ENCODE measurements at places on chromosomes 1 and 21.

- no peak for DNase-seq
Observed at GRCh38 chr1:29120367-29120766, 3.3 kb downstream of the TMEM200B start.

DNA sequence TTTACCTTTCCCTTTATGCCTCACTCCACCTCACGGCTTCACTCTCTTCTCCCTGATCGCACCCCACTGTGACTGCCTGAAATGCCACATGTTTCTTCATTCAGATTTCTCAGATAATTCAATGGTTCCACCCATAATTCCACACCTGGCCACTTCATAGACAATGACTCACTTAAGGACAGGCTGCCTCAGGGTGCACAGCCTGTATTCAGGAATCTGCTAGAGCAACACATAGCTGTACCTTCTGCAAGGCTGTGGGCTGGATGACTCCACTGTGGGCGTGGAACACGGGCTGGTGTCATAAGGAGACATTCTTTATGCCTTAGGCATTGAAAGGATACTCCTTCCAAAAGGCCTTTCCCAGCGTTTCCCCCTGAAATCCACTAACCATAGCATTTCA, 36.1 kb downstream of the L1TD1 start:
- DNase-seq: no peak

- no peak for DNase-seq
Observed at GRCh38 chr1:170049176-170049800, 25.2 kb downstream of the KIFAP3 start.

DNA sequence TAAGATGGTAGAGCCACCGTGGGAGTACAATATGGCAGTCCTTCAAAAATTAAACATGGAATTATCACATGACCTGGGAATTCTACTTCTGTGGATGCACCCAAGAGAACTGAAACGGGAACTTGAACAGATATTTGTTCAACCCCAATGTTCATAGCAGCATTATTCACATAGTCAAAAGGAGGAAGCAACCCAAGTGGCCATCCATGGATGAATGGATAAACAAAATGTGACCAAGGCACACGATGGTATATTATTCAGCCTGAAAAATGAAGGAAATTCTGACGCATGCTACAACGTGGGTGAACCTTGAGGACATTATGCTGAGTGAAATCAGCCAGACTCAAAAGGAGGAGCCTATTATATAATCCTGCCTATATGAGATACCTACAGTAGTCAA, 22.8 kb upstream of the LAPTM5 start:
- DNase-seq: no peak

DNA sequence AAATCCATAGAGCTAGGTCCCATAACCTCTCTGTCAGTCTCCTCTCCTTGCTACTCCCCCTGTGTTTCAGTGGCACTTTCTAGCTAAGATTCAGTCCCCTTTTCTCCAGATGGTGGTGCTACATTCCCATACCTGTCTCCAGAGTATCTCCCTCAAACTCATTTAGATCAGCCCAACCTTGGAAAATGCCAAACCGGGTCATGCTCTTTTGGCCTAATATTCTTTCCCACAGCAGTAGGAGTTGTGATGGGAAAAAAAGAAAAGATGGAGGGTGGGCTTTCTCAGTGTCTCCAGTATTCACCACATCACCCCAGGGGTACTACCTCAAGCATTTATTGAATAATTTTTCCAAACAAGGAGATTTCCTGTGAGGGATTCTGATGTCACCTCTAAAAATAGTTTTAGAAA, 3.2 kb upstream of the RXFP4 start:
- peak; percentile 34 for DNase-seq

DNA sequence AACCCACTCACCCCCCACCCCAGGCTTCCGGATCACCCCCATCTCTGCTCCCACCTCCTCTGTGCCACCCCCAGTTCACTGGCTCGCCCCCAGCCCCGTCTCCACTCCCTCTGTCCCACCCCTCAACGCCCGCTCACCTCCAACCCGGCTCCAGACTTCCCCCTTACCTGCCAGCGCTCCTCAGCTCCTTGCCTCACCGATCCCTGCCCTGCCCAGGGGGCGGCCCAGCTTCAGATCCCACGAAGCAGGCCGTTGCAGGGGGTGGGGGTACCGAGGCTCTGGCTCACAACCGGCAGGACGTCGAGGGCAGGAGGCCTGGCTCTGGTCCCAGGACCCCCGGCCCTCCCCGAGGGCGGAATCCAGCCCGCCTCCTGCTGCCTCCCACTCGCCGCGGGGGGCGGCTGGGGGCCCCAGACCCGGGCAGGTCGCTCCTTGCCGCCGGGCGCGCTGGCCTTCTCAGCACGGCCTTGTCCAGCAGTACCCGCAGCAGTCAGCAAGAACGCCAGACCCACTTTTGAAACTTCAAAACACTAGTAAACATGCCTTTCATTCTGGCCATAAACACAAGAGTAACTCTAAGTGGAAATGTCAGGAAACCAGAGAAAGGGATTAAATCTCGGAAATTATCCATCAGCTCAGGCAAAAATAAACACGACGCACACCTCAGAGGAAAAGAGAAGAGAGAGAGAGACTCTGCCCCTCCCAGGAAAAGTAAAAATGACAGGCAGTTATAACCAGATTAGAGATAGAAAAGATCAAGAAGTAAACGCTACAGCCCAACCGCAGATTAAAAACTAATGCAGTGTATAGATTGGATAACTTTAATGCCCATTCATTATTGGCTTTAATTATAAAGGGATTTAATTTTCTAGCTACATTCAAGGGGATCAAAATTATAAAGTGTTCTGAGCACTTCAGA, 1.0 kb upstream of the FAM89A start:
- peak; percentile 65 for DNase-seq

DNA sequence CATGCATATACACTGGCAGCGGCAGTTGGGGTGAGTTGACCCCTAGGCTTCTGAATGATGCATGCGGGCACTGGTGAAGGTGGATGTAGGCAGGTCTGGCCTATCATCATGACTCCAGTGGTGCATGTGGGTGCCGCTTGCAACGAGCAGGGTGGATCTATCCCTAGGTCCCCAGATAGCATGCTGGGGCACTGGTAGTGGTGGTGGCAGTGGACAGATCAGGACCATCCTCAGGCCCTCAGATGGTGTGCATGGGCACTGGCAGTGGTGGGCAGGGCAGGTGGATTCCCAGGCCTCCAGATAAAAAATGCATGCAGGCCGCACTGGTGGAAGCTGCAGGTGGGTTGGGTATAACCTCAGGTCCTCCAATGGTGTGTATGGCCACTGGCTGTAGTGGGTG, 52.4 kb downstream of the CATSPERE start:
- no peak for DNase-seq

GRCh38 chr1:184433956-184434502, 47.2 kb downstream of the C1orf21 start:
- no peak for DNase-seq

GRCh38 chr1:5734414-5734813, 257.8 kb downstream of the NPHP4 start:
- no peak for DNase-seq

- no peak for DNase-seq
Observed at GRCh38 chr21:44295163-44295573, 4.7 kb upstream of the PFKL start.

DNA sequence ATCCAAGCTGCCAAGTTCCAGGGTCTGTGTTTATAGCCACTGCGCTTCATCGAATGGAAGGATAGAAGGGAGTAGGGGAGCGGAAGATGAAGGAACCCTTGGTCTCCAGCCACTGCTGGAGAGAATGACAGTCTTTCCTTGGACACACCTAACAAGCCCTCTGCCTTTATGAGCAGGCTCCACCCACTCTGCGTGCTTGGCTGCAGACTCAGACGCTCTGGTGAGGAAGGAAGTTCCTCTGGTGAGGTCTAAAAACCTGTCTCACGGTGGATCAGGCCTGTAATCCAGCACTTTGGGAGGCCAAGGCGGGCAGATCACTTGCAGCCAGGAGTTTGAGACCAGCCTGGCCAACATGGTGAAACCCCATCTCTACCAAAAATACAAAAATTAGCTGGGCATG, 55.4 kb downstream of the MATN1 start:
- DNase-seq: no peak

DNA sequence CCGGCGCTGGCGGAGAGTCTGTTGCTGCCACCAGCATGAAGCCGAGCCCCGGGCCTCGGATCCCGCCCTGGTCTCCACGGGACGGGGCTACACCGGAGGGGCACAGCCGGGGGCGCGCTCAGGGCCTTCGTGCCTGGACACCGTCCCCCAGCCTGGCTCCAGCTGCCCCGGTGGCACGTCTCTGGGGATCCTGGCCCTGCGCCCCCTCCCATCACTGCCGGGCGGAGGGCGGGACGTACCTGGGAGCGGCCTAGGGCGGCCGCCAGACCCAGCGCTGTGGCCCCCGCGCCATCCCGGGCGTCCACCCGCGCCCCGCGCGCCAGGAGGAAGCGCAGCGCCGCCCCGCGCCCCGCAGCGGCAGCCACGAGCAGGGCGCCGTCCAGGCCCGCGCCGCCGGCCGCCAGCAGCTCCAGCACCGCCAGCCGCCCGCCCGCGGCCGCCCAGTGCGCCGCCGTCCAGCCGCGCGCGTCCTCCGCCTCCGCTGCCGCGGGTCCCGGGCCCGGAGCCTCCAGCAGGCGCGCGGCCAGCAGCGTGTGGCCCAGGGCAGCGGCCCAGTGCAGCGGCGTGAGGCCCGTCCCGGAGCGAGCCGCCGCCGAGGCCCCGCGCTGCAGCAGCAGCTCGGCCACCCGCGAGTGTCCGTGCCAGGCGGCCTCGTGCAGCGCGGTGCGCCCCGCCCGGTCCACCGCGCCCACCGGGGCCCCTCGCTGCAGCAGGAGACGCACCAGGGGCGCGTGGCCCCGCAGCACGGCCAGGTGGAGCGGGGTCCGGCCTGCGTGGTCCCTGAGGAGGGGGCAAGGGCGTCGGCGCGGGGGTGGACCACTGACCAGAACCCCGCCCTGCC, 1.0 kb downstream of the ANKRD65 start:
- peak; percentile 68 for DNase-seq

DNA sequence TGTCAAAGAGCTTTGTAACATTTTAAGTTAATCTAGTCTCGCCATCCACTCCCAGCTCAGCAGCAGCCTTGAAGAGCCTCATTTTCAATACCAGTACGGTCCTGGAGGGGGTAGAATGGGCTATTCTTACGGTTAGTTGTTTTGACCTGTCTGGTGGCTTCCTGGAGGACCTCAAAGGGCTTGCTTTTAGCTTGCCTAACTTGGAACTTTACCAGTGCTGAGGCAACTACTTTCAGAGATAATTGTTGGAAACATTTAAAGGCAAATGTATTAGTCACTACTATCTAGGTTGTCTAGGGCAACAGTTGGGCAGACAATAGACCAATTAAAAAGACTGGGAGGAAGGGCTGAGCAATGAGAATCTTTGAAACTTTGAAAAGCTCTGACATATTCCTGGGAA, 56.0 kb downstream of the TTLL7 start:
- no peak for DNase-seq

DNA sequence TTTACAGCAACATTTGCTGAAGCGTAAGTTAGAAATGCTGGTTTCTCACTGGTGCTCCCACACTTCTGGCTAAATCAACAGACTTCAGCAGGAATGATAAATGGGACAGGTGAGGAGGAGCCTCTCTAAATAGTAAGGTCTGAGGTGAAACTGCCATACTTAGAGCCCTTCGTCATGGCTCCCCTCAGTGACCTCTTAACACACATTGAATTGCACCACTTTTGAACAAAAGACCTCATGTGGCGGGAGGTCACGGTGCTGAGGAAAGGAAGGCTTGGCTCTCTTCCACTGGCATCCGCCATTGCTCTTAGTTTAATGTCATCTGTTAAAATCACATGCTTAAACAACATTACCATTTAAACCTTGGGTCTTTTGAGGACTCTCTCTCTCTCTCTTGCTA, 3.4 kb downstream of the MAP3K7CL start:
- DNase-seq: no peak

DNA sequence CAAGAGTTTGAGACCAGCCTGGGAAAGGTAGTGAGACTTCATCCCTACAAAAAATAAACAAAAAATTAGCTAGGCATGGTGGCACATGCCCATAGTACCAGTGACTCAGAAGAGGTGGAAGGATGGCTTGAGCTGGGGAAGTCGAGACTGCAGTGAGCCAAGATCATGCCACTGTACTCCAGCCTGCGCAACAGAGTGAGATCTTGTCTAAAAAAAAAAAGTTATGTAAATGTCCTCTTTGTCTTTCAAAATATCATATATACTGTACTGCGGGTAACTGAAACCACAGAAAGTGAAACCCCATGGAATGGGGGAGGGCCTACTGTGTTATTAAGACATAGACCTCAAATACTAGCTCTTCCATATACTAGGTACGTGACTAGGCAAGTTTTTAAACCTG, 20.8 kb downstream of the ACADM start:
- DNase-seq: no peak

DNA sequence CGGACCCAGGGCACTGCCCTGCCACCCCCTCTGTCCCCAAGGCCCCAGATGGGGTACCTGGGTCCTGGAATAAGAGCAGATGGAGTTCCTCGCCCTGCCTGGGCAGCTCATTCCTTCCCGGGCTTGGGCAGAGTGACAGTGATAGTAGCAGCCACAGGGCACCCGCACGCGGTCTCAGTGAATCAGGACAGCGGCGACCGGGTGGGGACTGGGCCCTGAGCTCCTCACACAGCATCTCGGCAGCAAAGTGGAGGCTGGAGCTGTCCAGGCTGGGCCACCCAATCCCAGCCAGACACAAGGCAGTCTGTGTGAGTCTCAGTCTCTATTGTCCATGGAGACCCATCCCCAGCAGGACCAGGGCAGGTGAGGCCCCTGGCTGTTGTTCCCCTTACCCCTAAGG, 37.4 kb upstream of the CCDC27 start:
- DNase-seq: no peak

GRCh38 chr21:26939601-26940111, 27.2 kb downstream of the ADAMTS5 start:
- no peak for DNase-seq

- no peak for DNase-seq
Observed at GRCh38 chr1:89277725-89278124, 5.1 kb upstream of the GBP5 start.

- peak; percentile 7 for DNase-seq
Observed at GRCh38 chr21:23968722-23969647, 1638.3 kb downstream of the MRPL39 start.

- peak; percentile 64 for DNase-seq
Observed at GRCh38 chr1:50976890-50977574, 7.0 kb downstream of the CDKN2C start.

DNA sequence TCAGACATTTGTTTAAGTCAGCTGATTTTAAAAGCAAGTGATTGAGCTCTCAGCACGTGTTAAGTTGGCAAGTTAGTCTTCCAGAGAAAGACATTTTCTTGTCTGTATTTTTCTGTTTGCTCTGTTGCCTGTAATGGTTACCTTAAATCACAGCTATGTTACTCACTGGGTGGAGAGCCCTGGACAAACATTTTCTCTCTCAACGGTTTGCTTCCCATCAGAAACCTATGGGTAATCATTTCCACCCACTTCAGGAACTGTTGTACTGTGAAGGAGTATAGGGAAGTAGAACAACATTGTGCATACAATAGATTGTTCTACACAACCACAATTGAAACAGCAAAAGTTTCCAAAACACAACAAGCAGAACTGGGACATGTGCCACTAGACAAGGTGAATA, 113.9 kb upstream of the DPT start:
- no peak for DNase-seq

DNA sequence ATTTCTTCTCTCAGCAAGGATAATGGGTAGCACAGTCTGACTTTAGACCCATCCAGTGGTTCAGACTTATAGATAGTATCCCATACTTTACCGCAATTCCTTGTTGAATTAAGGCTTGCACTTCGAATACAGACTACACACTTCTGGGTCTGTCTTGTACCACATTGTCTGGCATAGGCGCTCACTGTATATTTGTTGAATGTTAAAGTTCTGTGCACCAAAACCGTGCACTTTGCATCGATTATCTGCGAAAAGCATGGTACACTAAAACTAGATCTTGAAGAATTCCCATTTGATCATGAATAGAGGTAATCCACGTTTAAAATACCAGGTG, 556 bp upstream of the RYR2 start:
- DNase-seq: no peak

- no peak for DNase-seq
Observed at GRCh38 chr1:201513498-201514243, 6.7 kb upstream of the CSRP1 start.
